ENCODE measurements at places on chromosomes 16 and 17.
A peak's percentile ranks its signal among the peaks of the same experiment; 100 is the strongest.

DNA sequence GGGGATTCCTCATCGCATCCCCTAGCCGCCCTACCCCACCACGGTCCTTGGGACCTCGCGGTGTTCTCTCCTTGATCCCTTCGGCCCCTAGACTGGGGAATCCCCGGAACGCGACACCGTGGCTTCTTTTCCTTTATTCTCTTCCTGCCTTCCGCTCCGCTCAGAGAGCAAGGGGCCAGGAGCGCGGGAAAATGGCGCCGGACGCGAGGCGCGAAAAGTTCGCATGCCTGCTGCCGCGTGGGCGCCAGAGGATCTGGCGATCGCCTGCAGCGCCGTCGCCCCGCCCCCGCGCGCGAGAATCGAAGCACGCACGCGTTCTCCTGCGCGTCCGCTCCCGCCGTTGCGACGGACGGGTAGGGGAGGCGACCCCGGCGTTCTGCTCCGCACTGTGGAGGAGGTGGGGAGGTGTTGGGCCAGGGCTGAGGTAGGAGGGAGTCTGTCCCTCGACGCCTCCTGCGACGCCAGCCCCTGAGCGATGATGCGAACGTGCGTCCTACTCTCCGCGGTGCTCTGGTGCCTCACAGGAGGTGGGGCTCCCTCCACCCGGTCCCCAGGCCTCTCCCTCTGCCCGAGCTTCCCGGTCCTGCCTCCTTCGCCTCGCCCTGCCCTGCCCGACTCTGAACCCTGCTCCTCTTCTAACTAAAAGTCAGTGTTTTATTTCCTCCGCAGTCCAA, at the start of gene ZPBP2:
Gene ZPBP2 (plus strand): TSS at position 323 of the 674 bp plus-strand sequence. CDS start 153 bp downstream, at position 476.
- H3K4me1 ChIP-seq = peaks cover 13% of the 10 kb centered on the region
- H3K4me3 ChIP-seq = peak within 1 kb of the TSS; percentile 13
- peak; percentile 50 for DNase-seq
- peaks cover 3% of the 10 kb centered on the region for H3K27me3 ChIP-seq

GRCh38 chr17:45948881-45949624, 50.0 kb upstream of the STH start:
- H3K4me1 ChIP-seq = no peaks in the 10 kb centered on the region
- H3K27me3 ChIP-seq = no peaks in the 10 kb centered on the region
- H3K27ac ChIP-seq = no peak overlapping the region
- H3K36me3 ChIP-seq = no peaks in the 10 kb centered on the region
- H3K4me3 ChIP-seq = no peak overlapping the region
- DNase-seq = peak; percentile 82

DNA sequence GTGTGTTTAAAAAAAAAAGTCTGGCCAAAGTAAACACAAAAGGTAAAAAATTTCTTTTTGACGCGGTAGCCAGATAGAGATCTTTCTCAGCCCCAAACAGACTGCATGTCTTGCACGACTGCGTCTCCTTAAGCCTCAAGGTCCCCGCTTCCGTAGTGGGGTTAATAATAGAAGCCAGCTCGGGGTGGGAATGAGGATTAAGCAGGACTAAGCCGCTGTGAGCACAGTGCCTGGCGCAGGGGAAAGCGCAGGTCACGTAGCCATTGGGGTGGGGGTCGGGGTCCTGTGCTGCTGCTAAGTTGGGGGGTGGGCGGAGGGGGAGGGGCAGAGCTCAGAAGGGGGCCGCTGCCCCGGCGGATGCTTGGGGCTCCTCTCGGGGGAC, 521 bp downstream of the GGA2 start:
- DNase-seq = peak; percentile 50
- H3K27me3 ChIP-seq = no peaks in the 10 kb centered on the region
- H3K4me3 ChIP-seq = peak overlapping the region; percentile 71
- H3K27ac ChIP-seq = peak overlapping the region; percentile 87

DNA sequence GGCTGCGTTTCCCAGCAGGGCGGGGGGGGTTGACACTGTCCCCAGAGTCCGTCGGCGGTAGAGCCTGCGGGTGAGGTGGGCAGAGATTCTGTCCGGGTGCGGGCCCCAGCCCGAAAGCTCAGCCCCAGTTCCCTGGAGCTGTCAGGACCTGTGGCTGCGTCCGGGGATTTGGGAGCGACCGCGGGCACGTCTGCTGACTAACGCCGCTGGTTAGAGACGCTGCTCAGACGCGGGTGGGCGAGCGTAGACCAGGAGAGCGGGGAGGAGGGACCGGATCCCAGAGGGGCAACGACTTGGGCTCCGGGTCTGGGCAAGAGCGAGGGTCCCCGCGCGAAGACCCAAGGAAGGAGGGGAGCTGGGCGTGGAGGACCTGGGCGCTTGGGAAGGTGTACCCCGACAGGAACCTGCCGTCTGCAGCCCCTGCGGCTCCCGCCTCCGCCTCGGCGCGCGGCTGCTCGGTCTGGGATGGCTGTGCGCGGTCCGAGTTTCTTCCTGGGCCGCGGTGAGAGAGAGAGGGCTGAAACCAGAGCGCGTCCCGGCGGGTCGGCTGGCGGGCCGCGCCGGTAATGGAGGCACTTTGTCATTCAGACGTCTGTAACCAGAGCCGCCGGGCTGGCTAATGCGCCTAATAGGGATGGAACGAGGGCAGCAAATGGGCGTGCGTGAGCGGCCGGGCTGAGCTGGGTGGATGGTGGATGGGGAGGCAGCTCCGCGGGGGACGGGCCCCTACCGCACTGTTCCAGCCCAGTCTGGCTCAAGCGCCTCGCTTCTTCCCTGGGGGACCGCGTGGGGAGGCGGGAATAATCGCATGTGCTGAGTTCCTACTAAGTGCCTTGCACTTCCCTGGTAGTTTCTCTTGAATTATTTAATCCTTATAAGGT, 2.3 kb downstream of the NGFR start:
- peak; percentile 64 for DNase-seq
- H3K4me3 ChIP-seq = peak overlapping the region; percentile 52
- no peaks in the 10 kb centered on the region for H3K27me3 ChIP-seq
- H3K36me3 ChIP-seq = no peaks in the 10 kb centered on the region
- H3K27ac ChIP-seq = no peak overlapping the region

- H3K36me3 ChIP-seq = no peaks in the 10 kb centered on the region
- peaks cover 52% of the 10 kb centered on the region for H3K4me1 ChIP-seq
- no peak for DNase-seq
- H3K27me3 ChIP-seq = no peaks in the 10 kb centered on the region
- no peak overlapping the region for H3K4me3 ChIP-seq
- peak overlapping the region; percentile 76 for H3K27ac ChIP-seq
These were observed 213.6 kb downstream of the SEC14L1 start for GRCh38 chr17:77354420-77354669.

DNA sequence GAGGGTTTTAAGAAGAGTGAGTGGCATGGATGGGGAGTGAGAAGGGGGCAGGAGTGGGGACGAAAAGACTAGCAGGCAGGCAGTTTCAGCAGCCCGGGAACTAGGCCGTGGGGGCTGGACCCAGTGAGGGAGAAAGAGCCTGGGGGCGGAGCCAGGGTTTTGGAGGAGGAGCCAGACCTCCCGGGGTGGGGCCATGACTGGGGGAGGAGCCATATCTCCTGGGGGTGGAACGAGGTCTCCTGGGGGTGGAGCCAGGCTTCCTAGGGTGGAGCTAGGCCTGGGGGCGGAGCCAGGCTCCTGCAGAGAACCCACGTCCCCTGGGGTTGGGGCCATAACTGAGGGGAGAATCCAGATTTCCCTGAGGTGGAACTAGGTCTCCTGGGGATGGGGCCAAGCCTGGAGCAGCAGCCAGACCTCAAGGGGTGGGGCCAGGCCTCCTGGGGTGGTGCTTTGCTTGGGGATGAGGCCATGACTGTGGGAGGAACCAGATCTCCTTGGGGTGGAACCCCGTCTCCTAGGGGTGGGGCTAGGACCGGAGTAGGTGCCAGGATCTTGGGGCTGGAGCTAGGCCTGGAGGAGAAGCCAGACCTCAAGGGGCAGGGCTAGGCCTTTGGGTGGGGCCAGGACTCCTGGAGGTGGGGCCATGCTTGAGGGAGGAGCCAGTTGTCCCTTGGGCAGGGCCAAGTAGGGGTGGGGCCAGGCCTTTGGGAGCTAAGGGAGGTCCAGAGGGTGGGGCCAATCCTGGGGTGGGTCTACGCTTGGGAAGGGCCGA, 41.7 kb upstream of the JPH3 start:
- H3K27ac ChIP-seq = no peak overlapping the region
- H3K4me1 ChIP-seq = peaks cover 21% of the 10 kb centered on the region
- no peaks in the 10 kb centered on the region for H3K36me3 ChIP-seq

- no peak for DNase-seq
- peak overlapping the region; percentile 44 for H3K27ac ChIP-seq
- H3K4me1 ChIP-seq = peaks cover 26% of the 10 kb centered on the region
These were observed 35.6 kb downstream of the DHRS7B start for GRCh38 chr17:21162394-21162775.

DNA sequence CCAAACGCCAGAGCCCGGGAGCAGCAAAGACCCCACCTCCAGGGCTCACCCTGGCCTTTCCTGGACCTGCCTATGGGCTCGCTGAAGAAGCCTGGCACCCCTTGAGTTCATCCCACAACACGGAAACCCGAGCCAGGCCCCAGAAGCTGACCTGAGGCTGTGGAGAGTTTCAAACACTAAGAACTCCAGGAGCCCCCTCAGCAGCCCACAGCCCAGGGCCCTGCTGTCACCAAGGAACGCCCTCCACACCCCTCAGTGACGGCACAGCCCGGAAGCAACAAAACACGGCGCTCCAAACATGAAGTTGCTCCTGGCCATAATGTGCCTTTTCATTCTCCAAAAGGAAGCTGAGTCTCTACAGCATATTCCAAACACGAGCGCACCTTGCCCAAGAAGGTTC, 9.2 kb downstream of the SLC38A10 start:
- H3K36me3 ChIP-seq = no peaks in the 10 kb centered on the region
- peak overlapping the region; percentile 73 for H3K27ac ChIP-seq

GRCh38 chr16:67571981-67572431, 9.7 kb downstream of the CTCF start:
- no peaks in the 10 kb centered on the region for H3K36me3 ChIP-seq
- DNase-seq = no peak
- no peaks in the 10 kb centered on the region for H3K27me3 ChIP-seq
- no peak overlapping the region for H3K27ac ChIP-seq
- no peaks in the 10 kb centered on the region for H3K4me1 ChIP-seq
- H3K4me3 ChIP-seq = no peak overlapping the region

DNA sequence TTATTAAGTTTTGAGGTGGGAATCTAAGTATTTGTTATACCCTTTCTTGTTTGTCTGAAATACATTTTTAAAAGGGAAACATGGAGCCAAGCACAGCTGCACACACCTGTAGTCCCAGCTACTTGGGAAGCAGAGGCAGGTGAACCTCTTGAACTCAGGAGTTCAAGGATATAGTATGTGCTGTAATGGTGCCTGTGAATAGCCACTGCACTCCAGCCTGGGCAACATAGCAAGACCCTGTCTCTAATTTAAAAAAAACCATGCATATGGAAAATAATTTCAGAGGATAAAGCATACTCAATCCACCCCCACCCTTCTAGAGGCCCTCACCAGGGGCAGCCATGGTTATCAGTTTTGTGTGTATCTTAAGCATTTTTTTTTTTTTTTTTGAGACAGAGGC, 3.4 kb upstream of the DDX19B start:
- no peak overlapping the region for H3K4me3 ChIP-seq
- H3K36me3 ChIP-seq = no peaks in the 10 kb centered on the region
- no peak for DNase-seq
- no peaks in the 10 kb centered on the region for H3K27me3 ChIP-seq

GRCh38 chr16:88060524-88061219, 109.4 kb downstream of the BANP start:
- no peaks in the 10 kb centered on the region for H3K36me3 ChIP-seq
- no peak overlapping the region for H3K4me3 ChIP-seq
- H3K27ac ChIP-seq = no peak overlapping the region
- no peaks in the 10 kb centered on the region for H3K27me3 ChIP-seq

DNA sequence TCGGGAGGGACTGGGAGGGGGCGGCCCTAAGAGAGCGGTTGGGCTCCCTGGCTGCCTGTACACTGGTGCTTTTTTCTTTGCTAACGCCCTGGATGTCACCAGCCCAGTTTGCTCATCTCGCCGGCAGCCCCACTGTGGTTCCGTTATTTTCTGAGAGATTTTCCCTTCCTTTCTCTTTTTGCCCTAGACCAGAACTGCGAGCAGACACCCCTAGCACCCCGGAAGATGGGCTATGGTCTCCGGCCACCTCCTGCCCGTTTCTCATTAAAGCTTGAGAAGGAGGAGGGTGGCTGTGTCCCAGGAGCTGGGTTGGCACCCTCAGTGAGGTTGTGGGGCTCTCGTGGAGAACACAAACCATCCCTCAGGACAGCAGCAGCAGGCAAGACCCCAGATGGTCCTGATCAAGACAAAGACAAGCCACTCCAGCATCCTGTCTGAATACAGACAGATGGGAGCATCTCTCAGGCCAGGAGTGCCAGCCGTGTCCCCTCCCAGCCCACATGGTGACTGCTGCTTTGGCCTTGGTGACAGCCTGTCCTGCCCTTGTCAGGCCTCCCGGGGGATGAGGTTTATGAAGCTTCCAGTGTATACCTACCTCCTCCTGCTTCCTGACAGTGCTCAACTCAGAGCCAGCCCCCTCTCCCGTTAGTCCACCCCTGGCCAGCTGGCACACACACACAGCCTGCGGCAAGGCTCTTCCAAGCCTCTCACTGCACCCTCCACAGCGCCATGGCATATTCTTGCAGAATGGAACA, 77.2 kb downstream of the KCNJ12 start:
- H3K27me3 ChIP-seq = no peaks in the 10 kb centered on the region
- peak overlapping the region; percentile 8 for H3K4me3 ChIP-seq
- no peaks in the 10 kb centered on the region for H3K4me1 ChIP-seq
- DNase-seq = no peak

- no peak overlapping the region for H3K27ac ChIP-seq
- DNase-seq = no peak
- no peaks in the 10 kb centered on the region for H3K36me3 ChIP-seq
- H3K4me1 ChIP-seq = no peaks in the 10 kb centered on the region
- no peaks in the 10 kb centered on the region for H3K27me3 ChIP-seq
These were observed 1376.4 kb downstream of the CDH11 start for GRCh38 chr16:63745456-63745855.

DNA sequence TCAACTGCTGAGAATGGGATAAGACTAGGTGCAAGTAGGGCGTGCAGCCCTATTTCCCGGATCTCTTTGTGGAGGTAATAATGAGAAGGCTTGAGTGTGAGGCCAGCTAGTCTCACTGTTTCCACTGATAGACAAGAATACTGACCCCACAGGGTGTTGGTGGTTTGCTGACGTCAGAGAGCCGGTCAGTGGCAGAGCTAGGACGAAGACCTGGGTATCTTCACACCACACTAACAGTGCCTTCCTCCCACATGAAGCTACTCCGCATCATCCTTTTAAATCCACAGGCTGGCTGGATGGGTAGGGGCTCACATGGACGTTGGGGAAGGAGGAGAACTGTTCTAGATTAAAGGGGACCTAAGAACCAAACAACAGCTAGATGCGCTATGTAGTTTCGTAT, 68.0 kb downstream of the ZFHX3 start:
- no peaks in the 10 kb centered on the region for H3K36me3 ChIP-seq
- H3K4me3 ChIP-seq = no peak overlapping the region
- H3K27ac ChIP-seq = no peak overlapping the region
- DNase-seq = no peak

DNA sequence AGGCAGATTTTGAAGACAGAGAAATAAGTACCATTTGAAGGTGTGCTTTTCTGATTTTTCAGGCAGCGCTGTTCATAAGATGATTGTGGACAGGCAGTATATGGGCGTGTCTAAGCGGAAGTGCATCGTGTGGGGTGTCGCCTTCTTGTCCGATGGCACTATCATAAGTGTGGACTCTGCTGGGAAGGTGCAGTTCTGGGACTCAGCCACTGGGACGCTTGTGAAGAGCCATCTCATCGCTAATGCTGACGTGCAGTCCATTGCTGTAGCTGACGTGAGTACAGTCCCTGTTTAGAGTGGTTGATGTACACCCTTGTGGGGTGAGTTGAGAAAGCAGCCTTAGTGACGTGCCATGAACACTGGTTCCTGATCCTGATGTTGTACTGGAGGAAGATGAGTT, 10.7 kb downstream of the UTP4 start:
- peaks cover 4% of the 10 kb centered on the region for H3K36me3 ChIP-seq
- no peak for DNase-seq
- H3K4me3 ChIP-seq = no peak overlapping the region
- no peaks in the 10 kb centered on the region for H3K27me3 ChIP-seq
- H3K4me1 ChIP-seq = peaks cover 18% of the 10 kb centered on the region
